ENCODE measurements at places on chromosomes 7 and 10. TPM values are rescaled to one million over a fixed set of nuclear protein-coding genes. Genes with fewer than 3 reads are reported as not detected.

DNA sequence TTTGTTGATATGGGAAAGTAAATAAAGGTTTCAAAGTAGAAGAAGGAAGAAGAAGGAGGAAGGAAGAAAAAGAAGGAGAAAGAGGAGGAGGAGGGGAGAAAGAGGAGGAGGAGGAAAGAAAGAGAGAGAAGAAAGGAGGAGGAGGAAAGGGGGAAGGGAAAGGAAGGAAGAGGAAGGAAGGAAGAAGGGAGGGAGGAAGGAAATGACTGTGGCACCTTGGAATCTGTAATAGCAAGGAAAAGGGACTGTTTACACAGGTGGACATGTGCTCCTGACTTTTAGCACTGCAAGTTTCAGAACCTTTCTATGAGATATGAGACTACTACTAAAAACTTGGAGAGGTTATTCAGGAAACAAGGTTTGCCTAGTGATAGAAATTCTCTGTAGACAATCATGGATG lies 153.2 kb downstream of the BTAF1 start:
- no peak for DNase-seq
- no peaks in the 10 kb centered on the region for H3K4me1 ChIP-seq
- H3K4me3 ChIP-seq, result no peak overlapping the region
- peaks cover 4% of the 10 kb centered on the region for H3K36me3 ChIP-seq
- H3K27ac ChIP-seq, result no peak overlapping the region

DNA sequence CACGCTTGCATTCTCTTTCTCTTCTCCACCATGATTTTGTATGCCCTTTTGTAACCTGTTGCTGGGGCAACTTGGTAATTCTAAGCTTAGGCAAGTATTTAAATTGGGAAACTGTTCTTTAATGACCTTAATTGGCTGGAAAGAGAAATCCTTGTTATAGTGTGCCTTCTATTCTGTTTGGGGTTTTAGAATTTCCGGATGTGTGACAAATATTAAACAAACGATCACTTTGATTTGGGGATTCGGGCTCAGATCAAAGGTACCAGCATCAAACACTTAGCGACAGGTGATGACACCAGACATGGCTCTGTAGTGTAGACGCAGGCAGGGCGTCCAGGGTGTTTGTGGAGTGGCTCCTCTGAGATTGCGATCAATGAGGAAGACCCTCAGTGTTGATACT lies 55.0 kb downstream of the RAB11FIP2 start:
- no peak overlapping the region for H3K4me3 ChIP-seq
- no peaks in the 10 kb centered on the region for H3K27me3 ChIP-seq
- H3K27ac ChIP-seq, result no peak overlapping the region
- H3K4me1 ChIP-seq, result no peaks in the 10 kb centered on the region

DNA sequence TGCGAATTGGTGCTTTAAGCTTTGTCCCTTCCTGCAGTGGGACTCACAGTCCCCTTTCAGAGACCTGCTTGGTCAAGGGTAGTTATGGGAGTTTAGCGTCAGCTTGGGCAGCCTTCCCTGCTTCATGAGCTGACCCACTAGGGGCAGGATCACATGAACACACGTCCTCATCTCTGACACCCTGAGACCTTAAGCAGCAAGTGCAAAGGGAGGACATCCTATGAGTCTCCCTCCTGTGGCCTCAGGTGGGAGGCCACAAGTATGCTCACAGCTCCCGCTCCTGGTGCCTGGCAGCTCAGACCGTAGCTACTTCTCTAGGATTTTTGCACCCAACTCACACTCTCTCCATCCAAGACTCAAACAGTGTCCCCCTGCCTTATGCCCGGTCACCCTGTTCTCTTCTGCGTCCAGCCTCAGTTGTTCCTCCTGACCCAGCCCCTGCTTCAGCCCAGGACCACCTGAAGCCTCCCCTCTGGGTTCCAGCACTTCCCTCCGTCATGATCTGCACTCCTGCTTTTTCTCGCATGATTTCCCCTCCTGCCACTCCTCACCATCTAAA lies 136.6 kb upstream of the FAM20C start:
- H3K36me3 ChIP-seq, result no peaks in the 10 kb centered on the region
- no peak overlapping the region for H3K4me3 ChIP-seq
- DNase-seq, result peak; percentile 10
- H3K4me1 ChIP-seq, result no peaks in the 10 kb centered on the region

GRCh38 chr10:17199351-17199804 lies 2.1 kb downstream of the TRDMT1 start:
- DNase-seq, result no peak
- H3K27me3 ChIP-seq, result no peaks in the 10 kb centered on the region
- peak overlapping the region; percentile 84 for H3K4me3 ChIP-seq
- peaks cover 6% of the 10 kb centered on the region for H3K4me1 ChIP-seq
- H3K27ac ChIP-seq, result peak overlapping the region; percentile 96
- no peaks in the 10 kb centered on the region for H3K36me3 ChIP-seq

DNA sequence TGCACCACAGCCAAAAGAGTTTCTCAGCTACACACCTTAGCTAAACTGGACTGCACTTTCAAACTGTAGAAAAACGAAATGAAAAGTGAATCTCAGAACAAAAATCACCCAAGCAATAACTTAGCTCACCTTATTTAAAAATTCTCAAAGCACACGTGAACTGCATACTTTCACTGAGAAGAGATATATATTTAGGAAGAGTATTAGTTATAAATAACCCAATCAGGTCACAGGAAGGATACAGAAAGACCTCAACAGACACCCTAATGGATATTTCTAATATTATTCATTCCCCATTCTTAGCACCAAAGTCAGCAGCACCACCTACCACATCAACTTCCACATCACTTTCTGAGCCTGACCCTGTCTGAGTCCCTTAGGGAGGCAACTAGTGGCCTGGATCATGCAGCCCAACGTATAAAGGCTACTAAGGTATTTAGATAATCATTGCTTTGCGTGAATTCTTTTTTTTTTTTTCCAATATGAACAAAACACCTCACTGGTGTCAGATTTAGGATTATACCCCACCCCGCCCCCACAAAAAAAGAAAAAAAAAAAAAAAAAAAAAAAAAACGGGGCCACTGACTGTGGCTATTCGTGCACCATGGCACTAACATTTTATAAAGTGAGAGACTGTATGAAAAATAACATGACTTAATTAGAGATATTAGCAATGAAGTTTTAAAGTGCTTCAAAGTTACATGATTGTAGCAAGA lies 2.6 kb downstream of the ABI1 start:
- H3K27ac ChIP-seq, result no peak overlapping the region
- H3K36me3 ChIP-seq, result no peaks in the 10 kb centered on the region
- H3K27me3 ChIP-seq, result no peaks in the 10 kb centered on the region
- H3K4me1 ChIP-seq, result peaks cover 3% of the 10 kb centered on the region

GRCh38 chr7:132437730-132438129 lies 138.5 kb downstream of the PLXNA4 start:
- no peak overlapping the region for H3K4me3 ChIP-seq
- no peak for DNase-seq
- no peaks in the 10 kb centered on the region for H3K4me1 ChIP-seq
- no peak overlapping the region for H3K27ac ChIP-seq

Gene ACTR3C
- total RNA-seq, result 5.2 TPM
